ENCODE measurements at places on chromosomes 4 and X.

DNA sequence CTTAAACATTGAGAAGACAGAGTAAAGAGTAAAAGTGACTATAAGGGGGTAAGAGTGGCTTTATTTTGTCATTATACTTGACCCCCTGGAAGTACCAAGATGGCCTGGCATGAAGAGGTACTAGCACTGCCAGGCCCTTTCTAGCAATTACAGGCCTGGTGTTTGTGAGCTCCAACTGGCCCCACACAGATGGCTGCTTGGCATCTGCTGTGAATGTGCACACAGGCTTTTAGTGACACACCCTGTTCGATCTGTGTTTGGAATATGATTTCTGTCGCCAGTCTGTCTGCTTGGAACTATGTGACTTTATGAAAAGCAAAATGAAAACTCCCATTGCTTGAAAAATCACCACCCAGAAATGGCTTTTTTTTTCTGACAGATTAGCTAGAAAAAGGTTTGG, 123.3 kb downstream of the CLCN4 start:
- no peak for DNase-seq

DNA sequence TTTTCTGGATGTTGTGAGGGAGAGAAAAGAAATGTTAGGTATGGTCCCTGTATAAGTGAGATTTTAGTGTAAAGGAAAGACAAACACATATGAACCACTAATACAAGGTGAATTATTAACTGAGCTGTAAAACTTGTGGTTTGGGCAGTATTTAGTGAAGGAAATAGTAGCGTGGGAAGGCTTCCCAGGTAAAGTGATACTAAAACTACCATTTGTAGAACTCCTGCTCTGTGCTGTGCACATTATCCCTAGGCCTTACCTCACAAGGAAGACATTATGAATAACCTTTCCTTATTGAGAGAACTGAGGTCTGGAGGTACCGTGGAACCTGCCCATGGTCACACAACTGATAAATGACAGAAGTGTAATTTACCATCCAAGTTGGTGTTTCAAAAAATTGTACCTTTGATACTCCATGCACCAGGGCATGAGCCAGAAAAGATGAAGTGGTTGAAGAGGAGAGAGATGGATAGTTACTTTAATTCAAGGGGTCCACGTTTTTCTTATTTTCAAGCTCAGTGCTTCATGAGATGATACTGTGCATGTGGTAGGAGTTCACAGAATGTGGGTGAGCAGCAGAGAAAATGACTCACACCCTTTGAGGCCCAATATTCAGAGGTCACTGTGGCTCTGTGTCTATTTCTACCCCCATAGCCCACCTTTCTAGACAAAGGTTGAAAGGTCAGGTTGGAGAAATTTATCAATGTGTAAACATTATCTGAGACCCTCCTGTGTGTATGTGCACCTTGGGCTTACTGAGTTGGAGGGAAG, 2.6 kb upstream of the VSIG4 start:
- no peak for DNase-seq

DNA sequence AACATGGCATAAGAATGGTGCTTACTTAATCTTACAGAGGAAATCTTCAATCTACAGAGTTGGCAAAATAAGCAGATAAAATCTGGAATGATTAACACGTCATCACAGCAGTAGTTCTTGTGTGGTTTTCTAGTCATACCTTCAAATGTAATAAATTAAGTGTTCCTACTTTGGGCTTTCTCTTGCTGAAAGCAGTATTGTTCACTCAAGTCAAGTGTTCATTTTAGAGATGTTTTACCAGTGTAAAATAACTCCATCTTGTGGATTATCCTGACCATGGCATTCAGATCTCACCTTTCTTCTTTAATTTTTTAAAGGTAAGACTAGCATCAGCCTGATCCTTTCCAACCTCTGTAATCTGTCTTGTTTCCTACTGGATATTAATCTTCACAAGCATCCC, 72.9 kb downstream of the ADAMTS3 start:
- peak; percentile 4 for DNase-seq

GRCh38 chrX:1657367-1658070, 42.7 kb downstream of the ASMT start:
- DNase-seq = peak; percentile 72

- DNase-seq = no peak
Measured at GRCh38 chr4:52943677-52944076, 81.6 kb downstream of the RASL11B start.

- no peak for DNase-seq
Measured at GRCh38 chr4:37964734-37965457, 4.7 kb downstream of the PTTG2 start.

DNA sequence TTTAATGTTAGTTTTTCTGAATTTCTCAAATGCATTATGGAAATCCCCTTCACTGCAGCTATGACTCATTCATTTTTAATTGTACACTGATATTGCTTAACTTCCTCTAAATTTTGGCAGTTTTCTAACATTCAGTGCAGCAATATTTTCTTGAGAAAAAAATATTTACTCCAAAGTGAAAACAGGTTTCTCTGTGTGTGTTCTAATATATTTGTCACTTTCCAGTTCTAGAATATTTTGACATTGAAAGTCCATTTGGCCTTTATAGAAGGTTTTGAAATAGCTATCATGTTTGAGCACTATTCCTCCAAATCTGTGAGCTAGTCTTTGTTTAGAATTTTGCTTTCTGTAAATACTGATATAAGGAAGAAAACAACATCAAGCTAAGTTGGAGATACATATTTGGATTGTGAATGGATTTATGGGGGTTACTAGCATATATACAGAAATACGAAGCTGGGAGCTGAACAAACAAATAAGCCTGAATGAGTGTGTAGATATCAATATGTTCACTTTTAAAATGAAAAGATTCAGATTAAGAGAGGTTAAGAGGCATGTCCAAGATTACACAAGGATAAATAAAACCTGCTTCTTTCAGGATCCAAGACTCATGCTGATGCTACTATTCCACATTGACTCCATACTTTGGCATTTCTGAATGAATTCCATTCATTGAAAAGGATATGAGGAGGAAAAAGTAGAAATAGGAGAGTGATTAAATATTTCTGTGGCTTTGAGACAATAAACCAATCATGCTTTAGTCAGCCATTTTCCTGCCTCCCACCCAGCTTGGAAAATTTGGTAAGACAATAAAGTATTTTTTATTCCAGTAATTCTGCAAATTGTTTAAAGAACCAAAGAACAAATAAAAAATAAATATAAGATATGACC, 57.3 kb upstream of the SLIT2 start:
- DNase-seq = peak; percentile 87

DNA sequence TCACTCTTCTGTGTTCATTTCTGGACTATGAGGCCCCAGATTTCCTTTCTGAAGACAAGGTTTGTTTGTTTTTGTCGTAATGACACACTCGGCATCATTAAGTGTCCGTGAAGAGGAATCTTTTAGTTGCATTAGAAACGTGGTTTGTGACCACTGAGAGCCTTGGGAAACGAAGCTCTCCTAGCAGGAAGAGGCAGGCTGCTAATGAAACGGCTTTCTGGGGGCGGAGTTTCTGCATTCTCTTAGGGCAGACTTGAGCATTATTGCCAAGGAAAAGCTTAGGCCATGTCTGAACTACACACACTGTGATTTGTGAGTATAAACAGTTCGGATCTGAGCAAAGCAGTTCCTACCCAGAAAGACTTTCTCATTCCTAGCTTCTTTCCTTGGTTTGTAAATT, 64.0 kb downstream of the SOX3 start:
- peak; percentile 0 for DNase-seq

DNA sequence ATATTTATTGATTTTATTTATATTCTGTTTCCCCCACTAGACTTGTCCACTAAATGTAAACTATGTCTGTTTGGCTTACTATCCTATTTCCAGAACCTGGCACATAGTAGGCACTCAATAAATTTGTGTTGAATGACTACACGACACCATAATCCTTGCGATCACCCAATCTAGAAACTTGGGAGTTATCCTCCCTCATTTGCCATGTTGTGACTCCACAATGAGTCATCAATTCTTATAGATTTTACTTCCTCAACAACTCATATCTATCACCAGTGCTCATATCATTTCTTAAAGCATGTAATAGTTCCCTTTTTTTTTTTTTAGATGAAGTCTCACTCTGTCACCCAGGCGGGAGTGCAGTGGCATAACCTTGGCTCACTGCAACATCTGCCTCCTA, 39.9 kb upstream of the VAMP7 start:
- no peak for DNase-seq

GRCh38 chrX:22043872-22044271, 11.7 kb downstream of the PHEX start:
- no peak for DNase-seq

- no peak for DNase-seq
Measured at GRCh38 chrX:15173411-15173810, 96.5 kb downstream of the ASB9 start.

DNA sequence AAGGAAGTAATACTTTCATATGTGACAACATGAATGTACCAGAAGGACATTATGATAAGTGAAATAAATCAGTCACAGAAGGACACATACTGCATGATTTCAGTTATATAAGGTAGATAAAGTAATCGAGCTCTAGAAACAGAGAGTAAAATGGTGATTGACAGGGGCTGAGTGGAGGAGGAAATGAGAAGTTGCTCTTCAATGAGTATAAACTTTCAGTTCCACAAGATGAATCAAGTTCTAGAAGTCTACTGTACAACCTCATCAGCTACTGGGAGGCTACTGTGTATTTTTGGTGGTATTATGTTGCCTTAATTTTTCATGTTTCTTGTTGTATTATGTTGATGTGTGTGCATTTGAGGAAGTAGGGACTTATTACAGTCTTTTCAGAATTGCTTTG, 270.9 kb upstream of the GRIA3 start:
- no peak for DNase-seq

DNA sequence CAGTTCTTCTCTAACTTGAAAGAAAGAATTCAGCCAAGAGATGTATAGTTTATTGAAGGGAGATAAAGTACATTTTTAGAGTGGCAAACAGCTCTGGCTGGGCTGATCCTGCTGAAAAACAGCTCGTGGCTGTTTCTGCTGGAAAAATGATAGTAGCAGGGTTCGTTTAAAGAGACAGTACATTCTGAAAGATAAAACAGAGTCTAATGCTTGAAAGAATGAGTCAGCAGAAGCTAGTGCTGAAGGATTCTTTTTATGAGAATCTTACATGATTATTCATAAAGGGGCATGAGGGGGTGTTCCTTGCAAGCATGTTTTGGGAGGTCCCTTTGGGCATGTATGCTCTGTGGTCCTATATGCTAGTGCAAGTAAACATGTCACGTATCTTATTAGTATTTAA, 790.0 kb downstream of the PCDH18 start:
- peak; percentile 31 for DNase-seq

DNA sequence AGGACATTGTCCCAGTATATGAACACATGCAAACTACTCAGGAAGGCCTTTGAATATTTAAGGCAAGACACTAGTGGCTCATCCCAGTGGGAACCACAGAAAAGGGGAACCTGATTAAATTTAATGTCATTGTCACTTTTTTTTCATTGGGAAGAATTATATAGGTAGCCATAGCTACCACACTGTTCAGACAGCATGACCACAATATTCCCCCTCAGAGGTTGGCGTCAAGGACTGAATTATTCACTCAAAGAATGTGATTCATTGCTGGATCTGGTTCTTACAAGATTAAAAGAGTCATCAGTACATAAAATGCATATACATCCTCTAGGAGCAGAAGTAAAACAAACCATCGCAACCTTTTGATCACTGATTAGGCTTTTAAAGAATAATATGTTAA, 92.0 kb upstream of the SMARCAD1 start:
- no peak for DNase-seq

DNA sequence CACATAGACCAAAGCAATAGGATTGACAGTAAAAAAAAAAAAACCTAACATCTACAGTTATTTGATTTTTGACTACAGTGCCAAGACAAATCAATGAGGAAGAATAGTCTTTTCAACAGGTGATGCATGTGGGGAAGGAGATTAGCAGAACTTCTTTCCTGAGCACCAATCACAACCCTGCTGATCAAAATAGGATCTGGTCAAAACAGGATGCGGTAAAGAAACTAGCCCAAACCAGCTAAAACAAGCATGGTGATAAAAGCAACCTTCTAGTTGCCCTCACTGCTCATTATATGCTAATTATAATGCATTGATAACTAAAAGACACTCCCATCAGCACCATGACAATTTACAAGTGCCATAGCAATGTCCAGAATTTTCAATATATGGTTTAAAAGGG, 667.5 kb downstream of the GRXCR1 start:
- DNase-seq = no peak

GRCh38 chr4:109276482-109277095, 25.9 kb downstream of the COL25A1 start:
- no peak for DNase-seq

GRCh38 chr4:30722092-30722358, 1.9 kb downstream of the PCDH7 start:
- DNase-seq = no peak

GRCh38 chr4:172207258-172207657, 394.1 kb downstream of the GALNTL6 start:
- DNase-seq = no peak

DNA sequence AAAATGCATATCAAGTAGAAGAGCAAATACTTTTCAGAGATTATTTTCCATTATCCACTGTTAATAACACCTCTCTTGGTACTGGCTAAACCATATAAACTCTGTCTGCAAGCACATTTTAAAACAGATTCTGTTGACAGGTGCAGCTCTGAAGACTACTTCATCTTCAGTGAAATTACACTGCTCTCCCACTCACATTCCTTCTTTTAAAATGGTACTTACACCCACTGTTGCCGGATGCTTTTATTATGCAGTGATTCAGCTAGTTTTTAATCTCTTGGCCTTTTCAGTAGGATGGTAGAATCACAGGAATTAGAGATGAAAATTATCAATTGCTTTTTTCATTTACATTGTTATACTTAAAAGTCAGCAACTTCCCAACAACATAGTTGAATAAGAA, 381.6 kb downstream of the GASK1B start:
- no peak for DNase-seq

GRCh38 chrX:71493111-71493613, 39.7 kb upstream of the OGT start:
- DNase-seq = peak; percentile 14

DNA sequence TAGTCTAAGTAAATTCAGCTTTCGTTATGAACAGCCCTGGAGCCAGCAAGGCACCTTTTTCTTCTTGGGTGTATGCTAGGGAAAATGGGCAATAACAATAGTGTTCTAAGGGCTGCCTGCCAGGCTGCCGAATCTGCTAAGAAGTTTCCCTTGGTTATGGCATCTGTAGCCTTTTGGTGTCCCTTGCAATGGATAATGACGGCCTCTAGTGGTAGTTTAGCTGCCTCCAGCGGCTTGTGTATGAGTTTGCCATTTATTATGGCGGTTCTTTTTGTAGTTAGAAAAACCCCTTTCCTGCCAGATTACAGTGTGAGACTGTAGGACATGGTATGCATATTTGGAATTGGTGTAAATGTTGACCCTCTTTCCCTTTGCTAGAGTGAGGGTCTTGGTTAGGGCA, 78.9 kb upstream of the SPIN4 start:
- no peak for DNase-seq

DNA sequence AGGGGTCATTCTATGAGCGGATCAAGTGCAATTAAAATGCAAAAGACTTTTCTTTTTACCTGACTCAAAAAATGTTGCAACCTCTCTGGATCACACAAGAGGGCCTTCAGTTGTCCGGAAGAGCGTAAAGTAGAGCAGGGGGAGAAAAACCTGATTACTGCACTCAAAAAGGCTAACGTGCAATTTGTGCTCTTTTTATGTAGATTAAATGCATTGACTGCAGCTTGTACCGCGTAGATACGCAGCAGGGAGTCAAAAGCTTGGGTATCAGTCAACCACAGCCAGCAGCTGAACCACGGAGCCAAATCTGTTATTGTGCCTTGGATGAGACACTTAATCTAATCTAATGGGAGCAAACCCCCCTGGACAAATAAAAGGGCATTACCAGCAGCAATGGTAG, 107.3 kb upstream of the RAI2 start:
- DNase-seq = no peak
